ENCODE measurements at places on chromosomes 7 and 10.

DNA sequence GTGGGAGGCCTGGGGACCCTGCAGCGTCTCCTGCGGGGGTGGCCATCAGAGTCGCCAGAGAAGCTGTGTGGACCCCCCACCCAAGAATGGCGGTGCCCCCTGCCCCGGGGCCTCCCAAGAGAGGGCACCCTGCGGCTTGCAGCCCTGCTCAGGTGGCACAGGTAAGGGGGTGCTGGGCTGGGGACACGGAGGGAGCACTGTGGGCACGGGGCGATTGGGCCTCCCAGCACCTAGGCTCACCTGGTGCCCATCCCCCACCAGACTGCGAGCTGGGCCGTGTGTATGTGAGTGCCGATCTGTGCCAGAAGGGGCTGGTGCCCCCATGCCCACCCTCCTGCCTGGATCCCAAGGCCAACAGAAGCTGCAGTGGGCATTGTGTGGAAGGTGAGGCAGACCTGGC is 29.6 kb upstream of the ZNF467 start:
- no peak for DNase-seq

DNA sequence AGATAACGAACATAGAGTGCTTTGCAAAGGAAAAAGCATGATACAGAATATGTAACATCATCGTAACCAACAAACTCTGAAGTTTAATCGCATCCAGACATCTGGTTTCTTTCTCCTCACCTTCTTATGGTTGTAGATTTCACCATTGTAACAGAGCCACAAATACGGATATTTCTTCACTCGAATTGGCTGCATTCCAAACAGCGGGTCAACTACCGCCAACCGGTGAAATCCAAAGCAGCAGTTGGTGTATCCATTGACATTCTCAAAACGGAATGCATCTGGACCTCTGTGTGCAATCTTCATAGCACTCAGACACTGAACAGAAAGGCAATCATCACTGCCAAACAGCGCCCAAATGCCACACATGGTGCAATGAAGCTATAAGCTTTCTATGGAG is 3.4 kb downstream of the ASNS start:
- DNase-seq = no peak

GRCh38 chr10:69619626-69620025 is 10.4 kb upstream of the FAM241B start:
- DNase-seq = no peak

GRCh38 chr10:100896876-100897461 is 15.8 kb upstream of the SLF2 start:
- no peak for DNase-seq

DNA sequence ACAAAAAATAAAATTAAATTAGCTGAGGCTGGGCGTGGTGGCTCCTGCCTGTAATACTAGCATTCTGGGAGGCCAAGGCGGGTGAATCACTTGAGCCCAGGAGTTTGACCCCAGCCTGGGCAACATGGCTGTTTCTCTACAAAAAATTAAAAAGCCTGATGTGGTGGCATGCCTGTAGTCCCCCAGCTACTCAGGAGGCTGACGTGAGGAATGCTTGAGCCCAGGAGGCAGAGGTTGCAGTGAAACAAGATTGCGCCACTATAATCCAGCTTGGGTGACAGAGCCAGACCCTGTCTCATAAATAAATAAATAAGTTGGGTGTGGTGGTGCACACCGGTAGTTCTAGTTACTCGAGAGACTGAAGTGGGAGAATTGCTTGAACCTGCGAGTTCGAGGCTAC is 65.1 kb downstream of the GNA12 start:
- DNase-seq = no peak

DNA sequence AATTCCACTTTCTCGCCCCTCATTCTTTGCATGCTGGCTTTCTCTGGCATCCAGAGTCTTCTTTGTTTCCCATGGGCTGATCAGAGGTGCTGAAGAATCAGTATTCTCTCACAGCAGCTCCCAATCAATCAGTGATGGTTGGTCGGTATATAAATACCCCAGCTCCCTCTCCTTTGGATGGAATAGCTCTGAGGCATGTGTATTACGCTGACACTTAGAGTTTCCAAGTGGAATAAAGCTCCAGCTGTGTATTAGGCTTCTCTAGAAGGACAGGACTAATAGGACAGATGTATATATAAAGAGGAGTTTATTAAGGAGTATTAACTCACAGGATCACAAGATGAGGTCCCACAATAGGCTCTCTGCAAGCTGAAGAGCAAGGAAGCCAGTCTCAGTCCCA is 218.3 kb upstream of the GRB10 start:
- DNase-seq = no peak

DNA sequence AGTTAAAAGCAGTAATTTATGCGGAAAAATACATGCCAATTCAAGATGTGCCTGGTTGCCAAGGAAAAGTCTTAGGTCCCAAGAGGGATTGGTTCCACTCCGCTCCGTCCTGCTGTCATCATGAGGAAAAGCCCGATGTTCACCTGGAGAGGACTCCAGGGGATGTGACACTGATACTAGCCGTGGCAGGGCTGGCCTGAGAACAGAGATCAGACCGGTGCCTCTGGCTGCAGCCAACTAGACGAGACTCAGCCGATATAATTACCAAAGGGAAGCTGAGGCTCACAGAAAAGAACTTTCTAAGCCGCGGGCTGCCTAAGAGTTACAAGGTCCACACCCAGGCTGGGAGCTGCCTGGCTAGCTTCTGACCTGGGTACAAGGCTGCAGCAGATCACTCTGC is 81.3 kb upstream of the UNC5B start:
- DNase-seq = no peak

GRCh38 chr10:61589547-61590243 is 73.0 kb upstream of the CABCOCO1 start:
- no peak for DNase-seq

DNA sequence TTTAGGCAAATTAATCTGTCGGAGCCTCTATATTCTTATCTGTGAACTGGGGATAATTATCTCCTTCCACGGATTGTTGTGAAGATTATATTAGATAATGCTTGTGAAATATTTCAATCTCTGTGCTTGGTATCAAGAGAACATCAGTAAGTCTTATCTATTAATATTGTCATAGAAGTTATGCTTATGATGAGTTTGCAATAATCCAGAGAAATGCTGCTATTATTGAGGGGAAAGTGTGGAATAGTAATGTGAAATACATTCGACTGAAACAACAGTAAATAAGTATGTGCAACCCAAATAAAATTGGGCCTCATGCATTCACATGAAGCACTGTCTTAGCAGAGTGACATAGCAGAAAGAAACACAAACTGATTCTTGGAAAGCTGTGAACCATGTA is 13.7 kb downstream of the RHOBTB1 start:
- DNase-seq = no peak

DNA sequence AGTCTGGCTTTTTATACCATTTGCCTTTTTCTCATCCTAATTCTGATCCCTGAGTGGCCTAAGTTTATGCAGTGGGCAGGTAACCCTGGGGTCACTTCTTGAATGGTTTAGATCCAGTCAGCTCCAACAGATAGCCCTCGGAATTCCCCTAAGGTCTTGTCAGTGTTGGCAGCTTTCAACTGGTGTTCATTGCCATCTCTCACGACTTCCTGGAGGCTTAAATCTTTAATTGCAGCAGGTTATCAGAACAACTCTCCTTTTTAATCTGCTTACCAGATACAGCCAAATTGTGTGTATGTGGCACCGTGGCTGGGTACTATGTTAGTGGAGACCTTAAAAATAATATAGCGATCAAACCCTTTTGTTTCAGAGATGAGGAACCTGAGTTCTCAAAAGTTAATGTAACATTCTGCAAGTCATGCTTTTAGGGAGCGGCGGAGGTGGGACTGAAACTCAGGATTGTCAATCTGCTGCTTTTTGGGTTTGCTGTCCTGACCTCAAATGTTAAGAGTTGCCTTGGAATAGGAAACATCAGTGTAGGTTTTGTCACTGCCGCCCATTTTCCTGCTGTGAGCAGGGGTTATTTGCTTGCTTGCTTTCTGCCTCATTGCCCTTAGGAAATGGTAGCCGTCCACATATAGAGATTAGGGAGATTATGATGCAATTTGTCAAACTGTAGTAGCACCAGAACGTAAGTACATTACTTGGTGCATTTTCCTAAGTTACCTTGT is 818 bp downstream of the DLD start:
- no peak for DNase-seq

GRCh38 chr7:107982042-107982840 is 20.7 kb downstream of the LAMB1 start:
- DNase-seq = no peak

DNA sequence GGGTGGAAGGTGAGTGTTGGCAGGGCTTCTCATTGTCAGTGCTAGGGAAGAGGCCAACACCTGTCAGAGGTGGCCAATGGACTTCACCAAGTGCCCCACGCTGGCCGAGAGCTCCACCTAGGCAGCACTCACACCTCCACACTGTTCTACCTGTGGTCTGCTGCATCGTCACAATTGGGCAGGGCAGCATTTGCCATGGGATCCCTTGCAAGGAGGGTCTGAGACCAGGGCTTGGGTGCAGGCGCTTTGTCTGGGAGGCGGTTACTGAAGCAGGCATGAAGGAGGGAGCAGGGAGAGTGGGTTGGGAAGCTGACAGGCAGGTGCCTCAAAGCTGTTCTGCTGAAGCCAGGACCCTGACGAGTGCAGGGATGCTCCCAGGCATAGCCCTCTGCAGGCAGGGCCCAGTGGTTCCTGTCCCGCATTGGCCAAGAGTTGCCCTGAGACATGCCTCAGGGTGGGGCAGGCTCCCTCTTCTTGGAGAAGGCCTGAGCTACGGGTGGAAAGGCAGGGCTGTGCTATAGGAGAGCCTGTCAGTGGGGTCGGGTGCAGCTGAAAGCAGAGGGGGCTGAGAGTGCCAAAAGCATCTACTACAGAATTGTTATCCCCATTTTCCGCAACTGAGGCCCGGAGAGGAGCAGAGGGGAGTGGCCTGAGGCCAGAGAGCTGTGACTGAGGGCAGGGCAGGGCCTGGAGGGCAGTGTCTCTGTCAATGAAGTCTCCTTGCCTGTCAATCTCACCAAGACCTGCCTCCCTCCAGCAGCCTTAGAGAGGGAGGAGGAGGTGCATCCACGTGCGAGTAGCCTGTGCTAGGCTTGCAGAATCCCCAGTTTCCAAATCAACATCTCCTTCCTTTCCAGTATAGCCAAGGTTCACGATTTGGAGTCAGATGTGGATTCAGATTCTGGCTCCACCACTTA is 4.0 kb downstream of the RBP3 start:
- DNase-seq = no peak

DNA sequence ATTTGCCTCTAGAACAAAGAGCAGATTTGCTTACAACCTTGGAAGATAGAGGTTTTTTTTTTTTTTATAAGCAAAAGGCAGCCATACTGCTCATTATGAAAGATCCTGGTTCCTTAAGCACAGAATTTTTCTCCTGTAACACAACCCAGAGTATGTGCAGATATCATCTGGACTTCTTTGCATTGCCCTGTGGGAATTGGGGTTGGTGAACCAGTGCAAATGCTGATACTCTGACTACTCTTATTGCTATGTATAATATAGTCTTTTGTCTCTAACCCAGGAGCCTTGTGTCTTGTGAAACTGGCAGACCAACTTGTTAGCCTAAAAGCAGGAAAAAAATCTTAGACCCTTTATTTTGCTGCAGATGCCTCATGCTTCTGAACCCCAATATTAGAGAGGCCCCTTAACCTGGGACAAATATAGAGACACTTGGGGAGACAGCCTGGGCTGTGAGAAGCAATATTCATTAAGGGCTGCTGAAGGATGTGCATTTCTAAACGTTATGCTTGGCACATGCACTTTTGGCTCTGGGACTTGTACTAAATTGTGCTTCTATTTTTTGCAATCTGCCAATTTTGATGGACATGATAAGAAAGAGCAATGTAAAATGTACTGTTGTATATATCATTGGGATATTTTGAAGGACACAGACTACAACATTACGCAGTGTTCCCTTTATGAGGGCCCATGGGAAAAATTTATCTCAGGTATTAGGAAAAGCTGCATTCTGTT is 78.9 kb downstream of the ANLN start:
- no peak for DNase-seq

GRCh38 chr10:15868006-15868405 is 7.7 kb upstream of the MINDY3 start:
- no peak for DNase-seq

DNA sequence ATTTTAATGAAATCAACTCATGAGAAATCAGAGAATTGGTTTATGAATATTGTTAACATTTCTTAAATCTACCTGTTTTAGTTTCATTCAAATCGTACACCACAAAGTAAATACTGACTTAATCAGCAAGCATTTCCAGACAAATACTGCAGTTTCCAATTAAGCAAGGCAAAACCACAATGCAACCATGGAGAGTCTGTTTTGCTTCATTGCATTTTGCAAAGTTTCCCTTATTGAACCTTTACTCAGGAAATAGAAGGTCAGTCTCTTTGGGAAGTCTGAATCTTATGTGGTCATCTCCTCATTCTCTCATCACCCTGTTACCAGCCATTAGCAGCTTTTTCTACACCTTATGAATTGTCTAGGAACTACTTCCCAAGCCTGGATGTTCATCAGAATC is 400.5 kb downstream of the IPMK start:
- no peak for DNase-seq

GRCh38 chr10:6607778-6608177 is 27.7 kb upstream of the PRKCQ start:
- DNase-seq = no peak

DNA sequence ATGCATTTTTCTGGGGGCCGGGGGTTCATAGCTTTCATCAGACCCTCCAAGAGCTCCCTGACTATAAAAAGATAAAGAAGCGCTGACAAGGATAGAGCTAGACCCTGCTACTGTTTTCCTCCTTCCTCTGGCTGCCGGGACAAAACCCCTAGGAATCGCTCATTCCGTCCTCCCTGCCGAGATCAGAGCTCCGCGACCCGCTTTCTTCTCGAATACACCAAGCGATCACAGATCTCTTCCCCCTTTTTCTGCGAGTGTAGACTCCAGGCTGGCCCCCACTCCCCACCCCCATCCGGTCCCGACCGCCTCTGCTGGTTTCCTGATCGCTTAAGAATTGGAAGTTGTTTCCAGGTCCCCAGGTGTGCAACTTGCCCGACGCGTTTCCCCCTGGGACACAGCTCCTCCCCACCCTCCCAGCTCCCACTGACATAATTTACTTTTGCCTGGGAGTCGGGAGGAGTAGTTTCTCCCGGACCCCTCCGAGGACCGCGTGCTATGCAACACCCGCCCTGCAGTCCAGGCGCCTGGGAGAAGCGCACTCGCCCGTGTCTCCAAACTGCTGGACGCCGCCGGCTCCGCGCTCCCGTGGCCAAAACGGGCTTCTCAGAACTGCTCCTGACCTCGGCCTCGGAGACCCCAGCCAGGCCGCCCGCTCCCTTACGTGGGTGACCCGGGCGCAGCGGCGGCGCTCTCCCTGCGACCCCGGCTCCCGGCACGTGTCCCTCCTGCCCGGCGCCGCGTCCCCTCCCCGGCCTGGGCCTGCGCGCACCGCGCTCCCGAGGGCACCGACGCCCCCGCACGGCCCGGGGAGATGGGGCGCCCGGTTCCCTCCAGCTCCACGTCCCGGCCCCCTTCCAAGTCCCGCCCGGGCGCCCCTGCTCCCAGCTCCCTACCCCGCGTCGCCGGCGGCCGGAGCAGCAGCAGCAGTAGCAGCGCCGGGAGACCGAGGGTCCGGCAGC is 552 bp downstream of the IL15RA start:
- DNase-seq = no peak

All from amniotic stem cell (primary cell).